ENCODE measurements at places on chromosomes 5 and 9.

DNA sequence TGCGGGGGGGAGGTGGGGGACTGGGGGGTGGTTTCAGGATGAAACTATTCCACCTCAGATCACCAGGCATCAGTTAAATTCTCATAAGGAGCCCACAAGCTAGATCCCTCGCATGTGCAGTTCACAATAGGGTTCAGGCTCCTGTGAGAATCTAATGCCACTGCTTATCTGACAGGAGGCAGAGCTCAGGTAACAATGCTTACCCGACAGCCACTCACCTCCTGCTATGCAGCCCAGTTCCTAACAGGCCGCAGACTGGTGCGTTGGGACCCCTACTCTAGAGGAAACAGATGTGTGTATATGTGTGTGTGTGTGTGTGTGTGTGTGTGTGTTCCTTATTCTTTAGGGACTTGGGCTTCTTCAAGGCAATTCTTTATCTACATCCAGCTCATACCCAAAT, 352.3 kb upstream of the CCNH start:
- DNase-seq, result no peak

- no peak for DNase-seq
Observed at GRCh38 chr9:19643875-19644274, 145.0 kb downstream of the SLC24A2 start.

- no peak for DNase-seq
Observed at GRCh38 chr9:114121227-114122135, 22.4 kb upstream of the KIF12 start.

DNA sequence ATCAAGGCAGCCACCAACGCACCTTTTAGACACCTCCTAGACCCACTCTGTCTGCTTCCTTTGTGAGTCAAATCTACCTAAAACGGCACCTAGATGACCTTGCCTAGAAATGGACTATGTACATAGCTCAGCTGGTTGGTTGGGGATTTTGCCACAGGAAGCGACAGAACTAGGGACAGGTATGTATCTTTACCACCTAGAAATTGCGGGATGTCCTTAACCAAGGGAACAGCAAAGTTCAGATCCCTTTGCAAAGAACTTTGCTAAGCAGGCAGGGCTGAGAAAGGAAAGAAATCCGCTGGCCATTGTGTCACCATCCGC, 2.0 kb upstream of the ENC1 start:
- no peak for DNase-seq

GRCh38 chr5:42499016-42499415, 75.8 kb downstream of the GHR start:
- DNase-seq, result no peak

All from MV-4-11 (cell line).